ENCODE measurements at places on chromosomes 11 and 22.

- no peak for DNase-seq
Measured at GRCh38 chr11:25485315-25485714, 846.6 kb upstream of the ANO3 start.

- no peak for DNase-seq
Measured at GRCh38 chr11:8934742-8935488, 2.2 kb upstream of the C11orf16 start.

GRCh38 chr11:113885897-113886296, 10.5 kb upstream of the USP28 start:
- no peak for DNase-seq

DNA sequence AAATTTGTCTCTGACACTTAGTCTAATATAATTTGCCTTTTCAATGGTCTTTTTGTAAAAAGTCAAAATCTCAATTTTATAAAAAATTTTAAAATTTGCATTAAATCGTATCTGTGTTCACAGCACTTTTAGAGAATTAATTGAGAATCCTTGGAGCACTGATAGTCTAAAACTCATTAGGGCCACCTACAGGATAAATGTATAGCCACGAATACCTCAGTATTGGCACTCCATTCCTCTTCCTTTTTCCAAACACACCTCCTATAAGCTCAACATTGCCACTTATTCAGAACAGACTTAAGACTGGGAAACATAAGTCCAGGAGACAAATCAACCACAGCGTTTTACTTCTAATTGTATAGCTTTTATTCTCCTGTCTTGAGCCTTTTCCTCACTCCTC, 776.0 kb upstream of the ARHGAP42 start:
- no peak for DNase-seq

- no peak for DNase-seq
Measured at GRCh38 chr22:37196539-37197450, 8.7 kb upstream of the C1QTNF6 start.

DNA sequence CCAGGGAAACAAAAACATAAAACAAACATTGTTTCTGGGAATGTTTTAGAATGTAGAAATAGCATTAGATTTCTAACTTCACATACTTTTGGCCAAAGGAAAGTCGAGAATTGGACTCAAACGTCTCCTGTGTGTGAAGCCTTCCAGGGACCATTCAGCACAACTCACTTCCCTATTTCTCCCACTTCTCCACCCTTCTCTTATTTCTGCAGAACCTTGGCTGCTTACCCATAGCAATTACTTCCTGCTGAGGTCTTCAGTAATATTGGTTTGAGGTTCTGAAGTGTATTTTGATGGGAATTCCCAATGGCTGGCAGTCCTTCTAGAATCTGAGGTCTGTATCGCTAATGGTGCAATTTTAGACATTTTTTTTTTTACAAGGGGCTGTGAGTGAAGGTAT, 158.3 kb upstream of the SNX19 start:
- DNase-seq = no peak

DNA sequence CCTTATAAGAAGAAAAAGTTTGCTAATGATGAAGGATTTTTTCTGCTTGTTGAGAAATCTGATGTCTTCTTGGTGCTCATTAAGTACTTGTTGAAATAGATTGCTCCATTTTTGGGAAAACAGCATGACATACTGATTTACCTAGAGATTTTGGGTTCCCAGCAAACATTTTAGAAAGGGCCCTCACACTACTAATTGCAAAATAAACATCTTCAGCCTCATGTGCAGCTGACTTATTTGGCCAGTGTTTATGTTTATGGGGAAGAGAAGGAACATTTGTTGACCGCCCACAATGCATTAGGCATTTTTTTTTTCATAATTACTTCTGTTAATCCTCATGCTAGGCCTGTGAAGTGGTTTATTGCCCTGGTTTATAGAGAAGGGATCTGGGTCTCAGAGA, 40.1 kb downstream of the LDLRAD3 start:
- DNase-seq = no peak

DNA sequence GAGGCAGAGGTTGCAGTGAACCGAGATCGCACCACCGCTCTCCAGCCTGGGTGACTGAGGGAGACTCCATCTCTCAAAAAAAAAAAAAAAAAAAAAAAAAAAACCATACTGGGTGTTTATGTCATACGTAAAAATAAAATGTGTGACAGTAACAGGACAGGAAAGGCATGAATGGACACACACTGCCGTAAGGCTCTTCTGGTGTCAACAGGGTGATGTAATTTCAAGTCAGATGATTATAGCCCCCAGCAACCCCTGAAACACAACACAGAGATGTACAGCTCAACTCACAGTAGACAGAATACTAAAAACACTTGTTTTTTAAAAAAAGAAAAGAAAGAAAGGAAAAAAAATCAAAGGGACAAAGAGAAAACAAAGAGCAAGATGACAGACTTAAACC, 22.2 kb downstream of the SBF1 start:
- no peak for DNase-seq

- DNase-seq = no peak
Measured at GRCh38 chr11:35313760-35314153, 105.6 kb downstream of the SLC1A2 start.

DNA sequence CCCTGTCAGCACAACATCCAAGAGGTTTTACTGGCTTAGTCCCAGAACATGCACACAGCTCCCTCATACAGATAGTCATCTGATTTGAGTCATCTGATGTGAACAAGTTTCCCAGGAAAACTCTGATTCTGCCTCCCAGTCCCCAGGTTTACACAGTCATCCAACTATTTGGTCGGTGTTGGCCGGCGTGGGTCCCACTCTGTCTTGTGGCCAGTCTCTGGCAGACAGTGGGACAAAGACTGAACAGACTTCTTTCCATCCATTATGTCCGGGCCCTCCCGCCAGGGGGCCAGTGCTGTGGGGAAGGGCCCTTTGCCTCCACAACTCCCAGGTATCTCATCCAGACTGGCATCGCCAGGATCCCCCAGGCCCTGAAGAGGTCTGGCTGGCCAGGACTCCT, 60.0 kb downstream of the BTG4 start:
- DNase-seq = no peak

DNA sequence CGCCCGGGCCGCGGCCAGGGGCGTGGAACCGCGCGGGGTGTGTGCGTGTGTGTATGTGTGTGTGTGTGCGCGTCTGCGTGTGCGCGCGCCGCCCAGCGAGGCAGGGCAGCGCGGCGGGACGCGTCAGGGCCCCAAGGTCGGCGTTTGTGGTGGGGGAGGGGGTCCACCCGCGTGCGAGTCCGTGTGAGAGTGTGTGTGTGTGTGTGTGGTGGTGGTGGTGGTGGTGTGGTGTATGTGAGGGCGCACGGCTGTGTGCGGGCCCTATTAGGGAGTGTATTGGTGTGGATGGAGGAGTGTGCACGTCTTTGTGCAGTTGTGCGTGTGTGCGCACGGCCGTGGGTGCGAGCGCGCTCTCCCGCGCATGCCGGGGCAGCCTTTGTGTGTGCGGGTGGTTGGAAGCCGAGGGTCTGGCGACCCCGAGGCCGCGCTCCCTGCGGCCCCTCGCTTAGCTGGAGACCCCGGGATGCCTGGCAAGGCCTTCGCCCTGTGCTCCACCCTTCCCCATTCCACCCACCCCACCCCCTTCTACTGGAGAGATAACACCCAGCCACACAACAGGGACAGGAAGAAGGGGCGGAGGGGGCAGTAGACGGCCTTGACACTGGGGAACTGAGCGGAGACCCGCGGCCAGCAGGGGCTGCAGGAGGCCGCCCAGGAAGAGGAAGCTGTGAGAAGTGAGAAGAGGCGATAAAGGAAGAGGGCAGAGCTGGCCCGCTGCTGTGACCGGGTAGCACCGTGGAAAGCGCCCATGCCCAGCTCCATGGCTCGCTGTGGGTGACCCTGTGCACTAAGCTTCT, 528 bp upstream of the ARRB1 start:
- no peak for DNase-seq

- DNase-seq = no peak
Measured at GRCh38 chr11:23780231-23780630, 716.6 kb upstream of the LUZP2 start.

DNA sequence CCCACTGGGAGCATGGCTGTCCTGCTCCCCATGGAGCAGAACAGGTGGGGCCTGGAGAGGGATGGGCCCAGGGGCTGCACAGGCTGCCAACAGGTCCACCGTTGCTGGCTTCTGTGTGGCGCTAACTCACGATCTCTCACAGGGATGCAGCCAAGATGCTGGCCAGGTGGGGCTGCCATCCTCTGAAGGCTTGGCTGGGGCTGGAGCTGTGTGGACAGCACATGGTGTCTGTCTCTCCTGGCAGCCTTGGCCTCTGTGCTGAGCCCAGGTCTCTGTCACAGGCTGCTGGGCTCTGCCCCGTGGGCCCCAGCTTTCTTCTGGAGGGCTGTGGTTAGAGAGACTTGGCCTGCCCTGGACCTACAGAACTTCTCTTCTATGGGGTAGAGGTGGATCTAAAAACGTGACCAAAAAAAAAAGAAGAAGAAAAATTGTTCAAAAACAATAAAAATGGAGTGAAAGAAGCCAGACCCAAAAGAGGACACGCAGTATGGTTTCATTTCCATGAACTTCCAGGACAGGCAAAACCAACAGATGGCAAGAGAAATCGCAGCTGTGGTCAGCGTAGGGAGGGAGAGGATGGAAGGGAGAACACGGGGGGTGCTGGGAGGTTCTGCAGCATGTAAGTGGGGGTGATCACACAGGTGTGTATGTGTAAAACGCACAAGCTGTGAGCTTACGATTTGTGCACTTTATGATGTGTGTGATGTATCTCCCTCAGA, 12.2 kb downstream of the PARVG start:
- no peak for DNase-seq

DNA sequence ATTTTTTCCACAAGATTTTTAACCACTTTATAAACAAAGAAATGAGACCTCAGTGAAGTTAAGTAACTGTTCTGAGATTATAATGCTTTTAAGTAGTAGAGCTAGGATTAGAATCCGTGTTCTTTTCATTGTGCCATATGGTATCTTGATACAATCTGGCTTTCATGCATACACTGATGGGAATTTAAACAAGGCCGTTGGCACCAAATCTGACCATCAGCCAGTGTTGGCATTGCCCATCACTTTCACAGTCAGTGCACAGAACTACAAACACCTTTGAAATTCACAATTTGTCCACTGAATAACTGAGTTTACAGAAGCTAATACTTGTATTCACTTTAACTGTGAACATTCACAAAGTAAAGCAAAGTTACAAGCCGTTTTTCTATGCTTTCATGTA, 1228.0 kb downstream of the TBC1D22A start:
- no peak for DNase-seq

GRCh38 chr11:2379466-2380174, 2.5 kb downstream of the CD81 start:
- no peak for DNase-seq

- no peak for DNase-seq
Measured at GRCh38 chr11:72436661-72437060, 2.3 kb upstream of the CLPB start.

DNA sequence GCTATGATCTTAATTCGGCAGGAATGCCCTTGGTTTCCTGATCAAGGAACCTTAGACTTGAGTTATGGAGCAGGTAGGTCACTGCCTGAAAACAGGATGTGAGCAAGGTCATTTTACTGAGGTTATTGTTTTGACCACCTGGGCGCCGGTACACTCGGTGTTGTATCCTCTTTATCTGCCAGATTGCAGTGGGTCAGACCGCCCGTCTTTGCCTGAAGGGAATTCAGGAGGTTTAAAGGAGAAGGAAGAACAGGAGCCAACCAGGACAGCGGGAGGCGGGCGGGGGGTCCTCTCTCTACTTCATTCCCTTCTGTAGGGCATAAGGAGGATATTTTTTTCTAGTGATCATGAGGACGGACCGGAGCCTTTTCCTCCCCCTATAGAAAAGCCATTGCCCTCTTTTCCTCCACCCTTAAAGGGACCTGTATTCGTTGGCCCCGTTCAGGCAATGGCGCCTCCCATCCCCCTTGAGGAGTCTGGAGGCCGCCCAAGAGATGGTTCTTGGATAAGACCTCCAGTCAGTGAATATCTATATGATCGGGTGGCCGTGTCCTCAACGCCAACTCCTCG, 649 bp downstream of the MS4A15 start:
- DNase-seq = no peak

- DNase-seq = no peak
Measured at GRCh38 chr11:113134626-113135025, 173.4 kb downstream of the NCAM1 start.

DNA sequence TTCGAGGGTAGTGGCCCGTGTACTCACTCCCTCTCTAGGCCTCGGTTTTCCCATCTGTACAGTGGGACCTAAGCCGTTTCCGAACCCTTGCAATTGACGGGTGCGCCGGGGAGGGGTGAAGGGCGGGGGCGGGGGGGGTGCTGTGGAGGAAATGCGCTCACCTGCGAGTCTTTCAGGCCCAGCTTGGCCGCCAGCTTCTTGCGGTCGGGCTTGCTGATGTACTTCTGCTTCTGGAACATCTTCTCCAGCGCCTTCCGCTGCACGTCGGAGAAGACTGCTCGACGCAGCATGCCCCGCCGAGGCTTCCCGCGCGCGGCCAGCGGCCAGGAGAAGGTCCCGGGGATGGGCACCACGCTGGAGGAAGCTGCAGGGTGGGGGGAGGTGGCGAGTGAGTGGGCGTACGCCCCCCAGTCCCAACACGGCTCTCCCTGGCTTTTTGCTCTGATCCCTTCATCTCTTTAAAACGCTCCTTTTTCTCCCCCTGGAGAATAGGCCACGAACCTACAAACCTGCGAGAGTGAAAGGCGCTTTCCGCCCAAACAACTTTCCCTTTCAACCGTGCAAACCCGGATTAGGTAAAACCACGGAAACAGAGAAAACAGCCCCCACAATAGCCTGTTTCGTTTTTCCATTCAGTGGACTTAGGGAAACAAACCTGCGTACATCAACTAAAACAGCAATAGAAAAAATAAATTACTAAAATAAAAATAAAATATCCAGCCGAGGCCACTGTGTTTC, 3.2 kb downstream of the DBX1 start:
- DNase-seq = peak; percentile 11

- no peak for DNase-seq
Measured at GRCh38 chr11:95684701-95685100, 104.9 kb downstream of the FAM76B start.

DNA sequence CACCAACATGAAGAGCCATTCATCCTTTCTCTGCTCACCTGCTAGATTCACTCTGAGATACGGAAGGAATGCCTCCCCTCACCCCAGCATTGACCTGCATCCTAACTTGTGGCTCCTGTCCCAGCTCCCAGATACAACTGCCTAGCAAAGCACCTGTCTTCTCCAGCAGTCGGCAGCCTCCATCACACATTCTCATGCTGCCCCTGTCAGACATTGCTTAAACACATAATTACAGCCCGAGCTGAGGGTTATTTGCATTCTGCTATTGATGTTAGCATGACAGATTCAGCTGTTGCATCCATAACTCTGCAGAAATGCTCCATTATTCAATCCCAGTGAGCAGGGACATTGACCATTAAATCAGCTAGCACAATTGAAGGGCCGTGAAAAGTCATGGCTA, 184.4 kb upstream of the NARS2 start:
- DNase-seq = no peak

- DNase-seq = no peak
Measured at GRCh38 chr11:119666463-119667131, 62.4 kb downstream of the NECTIN1 start.
